ENCODE measurements at places on chromosomes 11 and 22.

DNA sequence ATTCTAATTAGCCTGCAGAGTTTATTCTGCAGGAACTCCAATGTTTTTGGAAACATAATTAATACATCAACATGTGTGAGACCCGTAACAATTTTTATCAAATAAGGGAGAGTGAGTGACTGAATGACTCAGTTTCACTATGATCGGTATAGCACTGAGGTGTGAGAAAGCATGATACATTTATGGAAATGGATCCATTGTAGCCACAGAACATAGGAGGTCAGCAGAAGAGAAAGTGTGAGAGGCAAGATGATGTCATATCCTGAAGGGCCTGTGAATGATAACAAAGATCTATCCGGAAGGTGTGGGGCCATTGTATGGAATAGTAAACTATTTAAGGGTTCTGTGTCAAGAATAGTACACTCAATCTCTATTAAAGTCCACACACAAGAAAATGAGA lies 1406.1 kb upstream of the TENM4 start:
- DNase-seq: no peak

DNA sequence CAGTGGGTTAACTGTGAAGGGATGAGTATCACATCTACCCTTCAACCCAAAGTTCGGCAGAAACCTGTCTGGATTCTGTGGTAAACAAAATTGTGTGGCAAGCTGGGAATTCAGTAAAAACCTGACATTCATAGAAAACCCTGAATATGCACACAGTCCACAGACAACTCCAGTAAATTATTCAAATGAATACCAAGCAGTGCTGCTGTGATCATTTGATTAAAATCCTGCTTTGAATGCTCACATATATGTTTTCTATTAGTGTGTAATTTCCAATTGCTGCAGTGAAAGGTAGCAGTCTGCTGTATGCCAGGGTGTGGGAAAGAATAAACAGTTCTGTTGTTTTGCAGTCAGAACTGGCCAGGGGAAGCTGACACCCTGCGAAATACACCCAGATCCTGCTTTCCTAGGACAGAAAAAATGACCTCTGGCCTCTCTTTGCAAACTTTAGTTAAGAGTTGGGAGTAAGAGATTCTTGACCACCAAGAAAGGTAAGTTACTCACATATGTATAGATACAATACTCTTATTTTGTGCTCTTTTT lies 217.8 kb downstream of the FAM76B start:
- no peak for DNase-seq

DNA sequence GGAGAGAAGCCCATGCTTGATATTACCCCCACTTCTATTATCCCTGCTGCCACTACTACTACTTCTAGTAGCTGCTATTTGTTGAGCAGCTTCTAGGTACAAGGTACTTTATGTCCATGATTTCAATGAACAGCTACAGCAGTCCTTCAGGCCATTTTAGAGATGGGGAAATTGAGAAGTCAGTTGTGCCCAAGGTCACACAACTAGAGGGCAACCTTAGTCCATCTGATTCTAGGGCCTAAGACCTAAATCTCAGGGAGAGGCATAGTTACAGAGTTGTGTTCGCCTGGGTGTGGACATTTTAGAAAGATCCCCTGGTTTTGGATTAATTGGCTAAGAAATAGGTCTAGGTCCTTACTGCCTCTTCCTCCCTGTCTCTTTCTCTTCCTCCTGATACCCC lies 52.3 kb downstream of the MICAL2 start:
- DNase-seq: no peak

DNA sequence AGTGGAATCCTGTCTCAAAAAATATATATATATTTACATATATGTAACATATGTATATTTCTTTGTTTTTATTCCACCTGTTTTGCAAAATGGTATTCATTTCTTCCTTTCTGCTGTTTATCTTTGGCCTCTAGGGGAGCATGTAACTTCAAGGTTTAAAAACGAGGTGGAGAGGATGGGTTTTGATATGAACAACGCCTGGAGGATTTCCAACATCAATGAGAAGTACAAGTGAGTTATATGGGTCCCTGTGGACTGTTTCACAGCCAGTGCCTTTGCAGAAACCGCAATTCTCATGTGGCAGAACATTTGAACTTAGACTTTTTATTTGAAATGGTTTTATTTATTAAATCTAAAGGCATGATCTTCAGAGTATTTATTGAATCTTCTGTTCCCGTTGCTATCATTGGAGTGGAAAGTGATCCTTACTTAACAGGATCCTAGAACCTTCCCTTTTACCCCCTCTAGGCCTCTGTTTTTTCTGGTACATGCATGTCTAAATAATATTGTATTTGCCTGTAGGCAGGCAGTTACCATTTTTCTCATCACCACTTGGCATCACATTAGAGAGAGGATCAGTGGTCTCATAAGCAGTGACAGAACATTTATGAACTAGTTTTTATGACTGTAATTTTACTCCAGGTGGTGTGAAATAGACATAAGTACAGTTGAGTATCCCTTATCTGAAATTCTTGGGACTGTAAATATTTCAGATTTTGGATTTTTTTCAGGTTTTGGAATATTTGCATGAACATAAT lies 81.5 kb upstream of the HORMAD2 start:
- no peak for DNase-seq

DNA sequence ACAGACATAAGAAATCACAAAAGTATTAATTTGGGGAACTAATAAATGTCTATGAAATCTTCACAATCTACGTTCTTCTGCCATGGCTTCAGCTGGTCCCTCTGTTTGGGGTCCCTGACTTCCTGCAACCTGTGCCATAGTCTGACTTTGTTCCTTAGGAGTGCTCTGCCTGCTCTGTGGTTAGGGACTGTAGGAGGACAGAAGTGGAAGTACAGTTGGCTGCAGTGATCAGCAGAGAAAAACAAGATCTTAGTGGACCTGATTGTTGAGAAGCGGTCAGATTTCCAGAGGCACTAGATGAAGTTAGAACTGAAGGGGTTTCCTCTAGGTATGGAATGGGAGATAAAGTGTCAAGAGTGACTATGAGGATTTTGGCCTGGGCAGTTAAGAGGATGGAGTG lies 80.6 kb downstream of the PPP6R3 start:
- no peak for DNase-seq
